ENCODE measurements at places on chromosomes 4 and X.

DNA sequence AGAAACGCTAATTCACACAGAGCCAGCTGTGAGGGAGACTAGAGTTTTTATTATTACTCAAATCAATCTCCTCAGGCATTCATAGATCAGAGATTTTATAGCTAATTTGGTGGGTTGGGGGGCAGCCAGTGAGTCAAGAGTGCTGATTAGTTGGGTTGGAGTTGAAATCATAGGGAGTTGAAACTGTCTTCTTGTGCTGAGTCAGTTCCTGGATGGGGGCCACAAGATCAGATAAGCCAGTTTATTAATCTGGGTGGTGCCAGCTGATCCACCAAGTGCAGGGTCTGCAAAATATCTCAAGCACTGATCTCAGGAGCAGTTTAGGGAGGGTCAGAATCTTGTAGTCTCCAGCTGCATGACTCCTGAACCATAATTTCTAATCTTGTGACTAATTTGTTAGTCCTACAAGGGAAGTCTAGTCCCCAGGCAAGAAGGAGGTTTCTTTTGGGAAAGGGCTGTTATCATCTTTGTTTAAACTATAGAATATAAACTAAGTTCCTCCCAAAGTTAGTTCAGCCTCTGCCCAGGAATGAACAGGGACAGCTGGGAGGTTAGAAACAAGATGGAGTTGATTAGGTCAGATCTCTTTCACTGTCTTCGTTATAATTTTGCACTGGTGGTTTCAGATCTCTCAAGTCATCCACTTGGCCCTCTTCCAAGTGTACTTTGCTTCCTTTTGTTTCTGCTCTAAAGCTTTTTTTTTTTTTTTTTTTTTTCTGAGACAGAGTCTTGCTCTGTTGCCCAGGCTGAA, 5.4 kb upstream of the NAA11 start:
- DNase-seq, result peak; percentile 38

GRCh38 chrX:38452603-38453002, 100.2 kb downstream of the OTC start:
- no peak for DNase-seq

- DNase-seq, result peak; percentile 46
Measured at GRCh38 chrX:132219343-132219768, at the start of gene RAP2C. Gene RAP2C, minus strand, starts transcription at chrX:132219447. Its CDS starts 2,179 bp downstream, at chrX:132217268.

DNA sequence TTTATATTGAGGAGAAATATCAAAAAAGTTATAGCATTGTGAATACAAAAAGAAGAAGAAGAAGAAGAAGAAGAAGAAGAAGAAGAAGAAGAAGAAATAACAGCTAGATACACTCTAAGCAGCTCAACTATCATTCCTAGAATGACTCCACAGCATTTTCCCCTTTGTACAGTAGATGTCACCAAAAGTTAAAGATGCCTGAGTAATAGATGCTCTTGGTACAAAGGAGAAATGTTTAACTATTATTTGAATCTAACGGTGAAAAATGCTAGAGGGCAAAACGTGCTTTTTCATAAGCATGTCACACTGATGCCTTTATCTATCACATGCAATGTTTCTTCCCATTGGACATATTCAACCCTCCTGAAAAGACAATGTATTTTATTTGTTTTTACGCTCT, 178.4 kb upstream of the GPRIN3 start:
- peak; percentile 12 for DNase-seq

DNA sequence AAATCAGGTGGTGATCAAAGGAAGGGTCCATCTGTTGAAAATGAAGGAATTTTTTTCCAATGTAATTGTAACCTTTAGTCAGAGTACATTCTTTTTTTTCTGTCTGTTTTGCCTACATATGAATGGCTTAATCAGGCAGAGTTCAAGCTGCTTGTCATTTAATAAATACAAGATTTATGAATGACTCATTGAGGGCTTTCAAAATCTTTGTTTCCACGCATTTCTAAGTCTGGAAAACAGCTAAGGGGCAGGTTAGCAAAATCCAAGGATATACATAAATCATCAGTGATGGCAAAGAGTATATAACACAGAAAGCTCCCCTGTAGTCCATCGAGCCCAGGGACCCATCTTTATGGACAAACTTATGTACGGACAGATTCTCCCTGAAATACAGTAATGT, 1.8 kb downstream of the CA5B start:
- no peak for DNase-seq
